Stimulated activated CD8-positive, alpha-beta memory T cell treated with anti-CD3 and anti-CD28 coated beads, Interleukin-15, amount 100 ng/mL, for 48 hours (primary cell): ENCODE measurements at places on chromosomes 7 and 10.

DNA sequence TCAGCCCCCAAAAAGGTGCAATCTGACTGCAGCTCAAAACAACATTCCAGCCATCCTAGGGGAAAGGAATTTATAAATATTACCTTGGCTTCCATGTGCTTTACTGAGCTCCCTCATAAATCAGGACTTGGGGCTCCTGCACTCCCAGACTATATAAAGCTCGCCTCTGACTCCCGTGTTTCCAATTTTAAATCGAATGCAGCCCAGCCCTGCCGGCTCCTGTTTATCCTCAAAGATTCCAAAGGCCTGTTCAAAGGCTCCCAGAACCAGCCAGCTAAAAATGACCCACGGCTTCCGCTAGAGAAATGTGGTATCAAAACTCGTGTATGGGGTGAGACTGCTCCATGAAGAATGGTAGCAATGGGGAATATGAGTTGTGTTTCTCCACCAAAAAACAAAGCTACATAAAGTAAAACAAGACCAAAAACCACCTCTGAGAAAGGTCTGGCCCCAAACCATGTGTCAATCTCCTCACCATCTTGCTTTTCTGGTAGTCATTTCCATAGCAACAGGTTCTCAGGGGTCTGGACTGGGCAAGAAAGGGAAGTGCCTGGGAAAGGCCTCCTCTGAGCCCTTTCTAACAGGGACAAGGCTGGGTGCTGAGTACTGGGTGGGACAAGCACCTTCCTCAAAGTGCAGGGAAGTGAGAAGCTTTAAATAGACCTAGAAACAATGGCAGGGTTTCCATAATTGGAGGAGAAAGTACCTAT lies 5.1 kb downstream of the CALML3 start:
- no peak for DNase-seq

- DNase-seq: no peak
Measured at GRCh38 chr10:81027223-81027622, 489.5 kb downstream of the SH2D4B start.

GRCh38 chr10:101767966-101768790 lies 7.7 kb downstream of the FGF8 start:
- DNase-seq: no peak

GRCh38 chr7:7746458-7746857 lies 28.1 kb upstream of the RPA3 start:
- DNase-seq: no peak

GRCh38 chr10:72462261-72462660 lies 107.5 kb upstream of the DNAJB12 start:
- no peak for DNase-seq

DNA sequence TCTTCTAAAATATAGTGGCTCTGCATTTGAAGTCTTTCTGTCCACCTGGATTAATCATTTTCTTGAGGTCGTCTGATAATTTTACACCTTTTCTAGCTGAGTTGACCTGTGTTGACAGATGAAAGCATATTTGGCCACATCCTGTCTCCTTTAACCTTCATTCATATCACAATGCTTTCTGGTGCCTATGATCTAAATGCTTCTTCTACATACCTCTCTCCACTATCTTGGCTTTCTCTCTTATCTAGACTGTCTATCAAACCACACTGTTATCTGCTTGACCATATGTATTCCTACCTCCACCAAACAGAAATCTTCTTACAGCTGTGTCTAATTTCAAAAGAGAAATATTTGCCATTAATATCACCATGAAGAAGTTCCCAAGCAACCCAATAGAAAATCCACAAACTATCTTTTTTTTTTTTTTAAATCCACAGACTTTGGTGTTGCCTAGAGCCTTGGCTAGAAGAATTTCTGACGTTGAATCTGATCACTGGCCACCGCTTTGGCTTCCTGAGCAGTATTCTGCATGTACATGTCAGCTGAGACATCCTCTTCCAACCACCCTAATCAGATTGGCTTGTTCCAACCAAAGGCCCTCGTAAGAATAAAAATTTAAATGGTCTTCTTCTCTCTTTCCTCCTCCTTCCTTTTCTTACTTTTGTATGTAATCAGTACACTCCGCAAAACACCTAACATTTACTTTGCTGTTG lies 66.3 kb upstream of the SP4 start:
- no peak for DNase-seq

DNA sequence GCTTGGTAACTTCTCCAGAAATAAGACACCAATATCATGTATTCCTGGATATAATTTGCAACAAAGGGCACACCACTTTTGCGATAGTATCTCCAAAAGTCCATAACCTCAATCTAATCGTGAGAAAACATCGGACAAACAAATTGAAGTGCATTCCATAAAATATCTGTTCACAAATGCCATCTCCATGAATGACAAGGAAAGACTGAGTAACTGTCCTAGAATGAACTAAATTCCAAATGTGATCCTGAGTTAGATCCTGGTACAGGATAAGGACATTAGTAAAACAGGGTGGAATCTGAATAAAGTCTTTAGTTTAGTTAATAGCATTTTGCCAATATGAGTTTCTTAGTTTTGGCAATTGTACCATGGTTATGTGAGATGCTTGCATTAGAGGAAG lies 384.2 kb downstream of the SUGCT start:
- DNase-seq: no peak

DNA sequence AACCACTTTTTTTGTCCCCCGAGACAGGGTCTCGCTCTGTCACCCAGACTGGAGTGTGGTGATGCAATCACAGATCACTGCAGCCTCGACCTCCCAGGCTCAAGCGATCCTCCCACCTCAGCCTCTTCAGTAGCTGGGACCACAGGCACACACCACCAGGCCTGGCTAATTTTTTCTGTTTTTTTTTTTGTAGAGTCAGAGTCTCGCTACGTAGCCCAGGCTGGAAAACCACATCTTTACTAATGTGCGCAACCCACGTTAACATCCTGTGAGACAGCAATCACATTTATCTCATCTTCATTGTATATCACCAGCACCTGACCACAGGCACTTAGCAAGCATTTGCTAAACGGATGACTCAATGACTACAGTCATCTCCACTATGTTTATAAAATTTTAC lies 77.8 kb upstream of the ATP6V0A4 start:
- peak; percentile 49 for DNase-seq

DNA sequence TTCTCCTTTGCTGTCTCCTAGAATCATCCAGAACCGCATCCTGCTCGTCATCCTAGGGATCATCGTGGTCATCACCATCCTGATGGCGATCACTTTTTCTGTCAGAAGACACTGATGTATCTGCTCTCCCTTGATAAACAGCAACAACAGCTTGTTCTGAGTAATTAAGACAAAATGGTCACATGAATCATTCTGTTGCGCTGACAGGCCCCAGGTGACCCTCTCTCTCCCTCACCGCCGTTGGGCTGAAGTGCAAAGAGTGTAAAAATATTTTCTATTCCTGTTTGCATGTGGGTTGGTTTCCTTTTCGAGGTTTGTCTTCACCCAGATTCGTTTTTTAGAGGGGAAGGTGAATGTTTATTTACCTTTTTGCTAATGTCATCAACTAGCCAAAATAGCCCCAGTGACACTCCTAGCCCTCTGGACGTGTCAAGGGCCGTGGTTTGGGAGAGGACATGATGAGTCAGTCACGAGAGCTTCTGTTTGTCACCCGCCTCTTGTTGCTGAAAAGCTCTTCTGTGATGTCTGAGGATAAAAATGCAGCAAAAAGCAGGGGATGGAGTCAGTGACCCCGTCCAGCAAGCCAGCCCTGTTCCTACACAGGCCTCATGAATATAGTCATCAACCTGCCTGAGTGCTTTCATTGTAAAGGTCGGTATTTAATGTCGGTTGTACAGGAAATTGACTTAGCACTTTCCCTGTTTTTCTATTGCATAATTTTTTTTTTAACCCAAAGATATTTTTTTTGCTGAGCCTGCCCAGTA lies 134.6 kb upstream of the TCF7L2 start:
- no peak for DNase-seq

DNA sequence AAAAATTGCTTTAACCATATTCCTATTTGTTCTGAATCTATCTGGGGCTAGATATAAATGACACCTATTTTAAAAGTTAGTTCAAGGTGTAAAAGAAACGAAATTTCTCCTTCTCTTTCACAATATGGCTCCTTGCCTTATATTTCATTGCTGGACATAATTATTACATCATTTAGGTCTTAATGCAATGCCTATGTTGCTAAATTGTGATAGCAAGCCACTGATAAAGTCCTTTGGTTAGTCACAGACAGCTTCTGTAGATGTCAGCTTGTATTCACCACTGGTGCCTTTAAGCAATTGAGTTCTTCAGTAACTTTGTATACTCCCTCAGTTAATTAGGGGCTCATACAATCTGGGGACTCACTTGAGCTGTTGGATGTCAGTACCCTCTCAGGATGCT lies 1236.6 kb downstream of the GATA3 start:
- no peak for DNase-seq

DNA sequence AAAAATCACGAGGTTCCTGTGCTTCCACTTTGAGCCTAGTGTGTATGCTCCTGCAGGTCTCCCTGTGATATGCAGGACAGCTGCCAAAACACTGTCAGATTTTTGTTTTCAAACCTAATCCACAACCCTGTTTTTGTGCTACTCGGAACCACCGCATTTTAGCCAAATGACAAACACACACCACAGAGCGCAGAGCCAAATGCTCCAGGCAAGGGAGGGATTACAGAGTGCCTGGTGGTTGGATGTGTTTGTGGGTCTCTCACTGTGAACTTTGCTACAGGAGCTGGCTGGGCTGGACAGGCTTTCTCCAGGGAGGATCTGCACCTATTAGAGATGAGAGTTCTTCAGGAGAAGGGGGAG lies 5.7 kb upstream of the RBM28 start:
- no peak for DNase-seq

DNA sequence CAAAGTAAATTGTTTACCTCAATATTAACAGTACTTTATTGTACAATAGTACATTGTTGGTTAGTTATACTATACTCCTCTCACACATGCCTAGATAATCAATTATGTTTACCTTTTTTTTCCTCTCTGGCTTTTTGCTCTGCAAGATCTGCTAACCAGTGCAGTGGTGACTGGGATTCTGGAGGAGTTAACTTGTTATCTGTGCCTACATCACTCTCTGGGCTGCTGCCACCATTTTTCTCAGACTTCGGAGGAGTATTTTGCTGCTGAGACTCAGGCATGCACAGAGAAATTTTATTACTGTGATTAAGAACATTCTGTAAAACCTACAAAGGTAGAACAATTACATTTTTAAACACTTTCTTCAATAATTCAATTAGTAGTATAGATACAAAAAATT lies 59.7 kb downstream of the NRBF2 start:
- no peak for DNase-seq
